ENCODE measurements at places on chromosomes 1 and 21. TPM values are rescaled to one million over a fixed set of nuclear protein-coding genes. Genes with fewer than 3 reads are reported as not detected.
A peak's percentile ranks its signal among the peaks of the same experiment; 100 is the strongest.

DNA sequence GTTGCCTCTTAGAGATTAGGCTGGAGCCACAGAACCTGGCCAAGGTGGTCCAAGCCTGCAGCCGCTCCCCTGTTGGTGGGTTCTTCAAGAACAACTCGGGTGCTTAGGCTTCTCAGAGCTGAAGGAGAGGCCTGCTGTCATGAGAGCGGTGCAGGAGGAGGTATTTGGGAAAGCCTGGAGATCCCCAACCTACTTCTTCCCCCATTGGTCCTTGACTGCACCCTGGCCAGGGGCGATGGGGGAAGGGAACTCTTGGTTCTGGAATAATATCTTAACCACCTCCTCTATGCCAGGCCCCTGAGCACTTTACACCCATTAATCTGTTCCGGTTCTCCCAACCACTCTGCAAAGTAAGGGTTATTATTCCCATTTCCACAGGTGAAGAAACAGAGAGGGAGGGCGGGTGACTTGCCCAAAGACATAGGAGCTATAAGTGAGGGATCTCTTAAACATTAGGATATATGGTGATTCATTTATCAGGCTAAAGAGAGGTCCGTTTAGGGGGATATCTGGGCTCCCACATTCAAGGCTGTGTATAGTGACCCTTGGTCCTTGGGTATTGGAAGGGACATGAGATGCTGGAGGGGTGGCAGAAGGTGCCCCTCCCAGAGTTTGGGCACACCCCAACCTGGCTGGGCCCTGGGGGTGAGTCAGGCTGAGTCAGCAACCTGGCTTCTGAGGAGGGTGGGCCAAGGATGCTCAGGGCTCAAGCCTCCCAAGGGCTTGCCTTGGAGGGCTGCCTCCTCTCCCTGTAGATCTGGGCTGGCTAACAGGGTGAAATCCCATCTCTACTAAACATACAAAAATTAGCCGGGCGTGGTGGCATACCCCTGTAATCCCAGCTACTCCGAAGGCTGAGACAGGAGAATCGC lies 5.2 kb downstream of the TRNP1 start:
- DNase-seq: no peak

- DNase-seq: no peak
Measured at GRCh38 chr1:33152685-33153432, 29.0 kb downstream of the TRIM62 start.

GRCh38 chr1:26110731-26111529 lies 694 bp upstream of the PDIK1L start:
- DNase-seq: peak; percentile 84

Gene ELF3
- total RNA-seq: 0.79 TPM

Gene RCAN3
- total RNA-seq: 30.6 TPM

Gene SMPDL3B
- 0.40 TPM for total RNA-seq

Gene LY9
- total RNA-seq: 8.0 TPM

Gene FAM151A
- not detected for total RNA-seq

Gene OR2L8
- total RNA-seq: not detected

- DNase-seq: no peak
Measured at GRCh38 chr1:22767852-22768251, 57.2 kb downstream of the EPHB2 start.

- DNase-seq: peak; percentile 70
Measured at GRCh38 chr1:169363046-169363730, 4.4 kb downstream of the NME7 start.

GRCh38 chr1:66526991-66527390 lies 7.0 kb upstream of the SGIP1 start:
- no peak for DNase-seq

DNA sequence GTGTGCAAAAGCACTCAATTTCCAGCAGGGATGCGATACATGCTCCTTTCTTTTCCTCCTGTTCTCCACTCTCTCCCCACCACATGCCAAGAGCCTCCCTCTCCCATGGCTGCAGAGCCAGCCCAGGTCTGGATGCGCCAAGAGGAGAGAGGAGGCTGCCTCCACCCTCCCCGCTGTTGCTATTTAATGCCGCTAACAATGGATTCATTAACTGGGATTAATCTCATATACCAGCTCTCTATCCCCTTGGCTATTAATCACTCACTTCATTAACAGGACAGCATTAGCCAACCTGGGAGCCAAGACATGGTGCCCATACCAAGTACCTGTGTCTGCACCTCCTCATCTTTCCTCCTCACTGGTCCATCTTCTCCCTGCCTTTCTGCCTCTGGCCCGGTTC lies 49.1 kb upstream of the SCMH1 start:
- no peak for DNase-seq

DNA sequence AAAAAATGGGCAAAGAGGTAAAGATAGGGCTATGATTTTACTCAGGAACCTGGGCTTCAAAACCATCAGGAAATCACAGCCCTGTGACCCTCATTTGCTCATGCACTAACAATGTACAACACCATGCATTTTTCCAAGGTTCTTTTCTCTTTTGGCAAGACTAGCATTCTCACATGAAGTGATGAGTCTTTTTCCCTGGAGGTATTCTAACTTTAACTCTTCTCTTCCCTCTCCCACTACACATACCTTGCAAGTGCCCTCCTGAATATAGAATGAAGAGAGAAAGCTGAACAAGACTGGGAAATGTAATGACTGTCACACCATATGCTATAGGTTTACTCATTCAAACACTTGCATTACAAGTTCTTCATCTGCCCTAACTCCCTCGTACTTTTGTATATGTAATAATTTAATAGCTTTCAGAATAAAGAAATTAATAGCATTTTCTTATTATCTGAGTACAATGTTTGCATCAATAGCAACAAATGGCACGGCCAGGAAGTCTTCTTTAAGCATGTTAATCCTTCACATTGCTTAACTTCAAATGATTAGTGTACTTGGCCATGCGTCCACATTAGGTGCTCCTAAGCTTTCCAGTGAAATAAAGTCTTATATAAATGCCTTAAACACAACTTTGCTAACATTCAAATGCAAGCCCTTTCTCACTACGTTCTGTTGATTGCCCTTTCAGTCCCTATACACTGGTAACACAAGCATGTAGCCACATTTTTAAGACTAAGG lies 1.8 kb downstream of the NIBAN1 start:
- no peak for DNase-seq

Gene GLMN
- total RNA-seq: 26.0 TPM

All from activated CD8-positive, alpha-beta memory T cell treated with anti-CD3 and anti-CD28 coated beads, Interleukin-2, amount 10 ng/mL, durations not matched to agents 7 days and 5 days (primary cell).